ENCODE measurements at places on chromosomes 7 and 10.
A peak's percentile ranks its signal among the peaks of the same experiment; 100 is the strongest.

DNA sequence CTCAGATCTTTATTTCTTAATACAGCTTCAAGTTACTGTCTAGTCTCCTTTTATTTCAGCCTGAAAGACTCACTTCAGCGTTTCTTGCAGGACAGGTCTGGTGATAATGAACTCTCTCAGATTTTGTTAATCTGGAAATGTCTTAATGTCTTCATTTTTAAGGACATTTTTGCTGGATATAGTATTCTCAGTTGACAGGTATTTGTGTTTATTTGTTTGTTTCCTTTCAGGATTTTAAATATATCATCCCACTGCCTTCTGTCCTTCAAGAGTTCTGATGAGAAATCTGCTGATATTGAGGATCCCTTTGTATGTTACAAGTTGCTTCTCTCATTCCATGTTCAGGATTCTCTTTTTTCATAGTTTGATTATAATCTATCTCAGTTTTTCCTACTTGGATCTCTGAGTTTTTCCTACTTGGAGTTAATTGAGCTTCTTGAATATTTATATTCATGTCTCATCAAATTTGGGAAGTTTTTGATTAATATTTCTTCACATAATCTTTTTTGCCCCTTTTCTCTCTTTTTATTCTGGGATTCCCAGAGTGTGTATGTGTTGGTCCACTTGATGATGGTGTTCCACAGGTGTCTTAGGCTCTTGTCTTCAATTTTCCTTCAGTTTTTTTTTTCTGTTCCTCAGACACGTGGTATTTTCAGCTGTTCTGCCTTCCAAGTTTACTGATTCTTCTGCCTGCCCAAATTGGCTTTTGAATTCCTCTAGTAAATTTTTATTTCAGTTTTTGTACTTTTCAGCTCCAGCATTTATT, 49.9 kb downstream of the PTEN start:
- DNase-seq: no peak

GRCh38 chr10:47021850-47022249, 110.6 kb downstream of the PTPN20 start:
- DNase-seq: no peak

DNA sequence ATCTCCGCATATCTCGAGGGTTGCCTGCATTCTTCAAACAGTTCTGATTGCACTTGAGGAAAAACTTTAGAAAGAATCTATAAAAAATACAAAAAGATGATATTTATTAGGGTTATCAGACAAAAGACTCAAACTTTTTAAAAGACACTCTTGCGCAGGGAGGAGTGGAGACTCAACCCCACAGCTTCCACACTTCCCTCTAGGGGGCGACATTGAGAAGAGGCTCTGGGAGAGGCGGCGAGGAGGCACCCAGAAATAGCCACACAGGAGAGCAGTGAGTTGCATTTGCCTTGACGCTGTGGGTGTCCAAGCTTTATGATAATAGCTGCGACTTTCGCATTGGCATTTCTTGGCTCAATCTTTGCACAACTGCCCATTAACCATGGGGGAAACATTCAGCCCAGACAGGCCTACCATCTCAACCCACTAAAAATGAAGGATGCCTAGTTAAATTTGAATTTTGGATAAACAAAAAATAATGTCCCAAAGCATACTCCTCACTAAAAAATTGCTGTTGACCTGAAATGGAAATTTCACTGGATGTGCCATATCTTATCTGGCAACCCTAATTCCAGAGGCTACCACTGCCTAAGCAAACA, 86.2 kb downstream of the EBF3 start:
- peak; percentile 78 for DNase-seq

DNA sequence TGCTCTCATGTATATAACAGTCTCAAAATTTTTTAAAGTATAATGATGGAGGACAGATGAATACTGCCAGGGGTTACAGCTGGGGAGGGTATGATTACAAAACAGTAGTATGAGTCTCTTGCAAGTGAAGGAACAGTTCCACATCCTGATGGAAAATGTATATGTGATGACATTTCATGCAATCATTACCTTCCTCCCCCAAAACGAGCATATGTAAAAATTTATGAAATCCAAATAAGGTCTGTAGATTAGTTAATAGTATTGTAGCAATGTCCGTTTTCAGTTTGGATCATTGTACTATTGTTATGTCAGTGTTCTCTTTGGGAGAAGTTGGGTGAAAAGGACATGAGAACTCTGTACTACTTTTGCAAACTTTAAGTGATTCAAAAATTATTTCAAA, 38.0 kb downstream of the DRGX start:
- DNase-seq: no peak

GRCh38 chr10:132914732-132915131, 27.6 kb downstream of the CFAP46 start:
- DNase-seq: no peak

GRCh38 chr7:93578762-93579161, 4.2 kb upstream of the CALCR start:
- DNase-seq: no peak

DNA sequence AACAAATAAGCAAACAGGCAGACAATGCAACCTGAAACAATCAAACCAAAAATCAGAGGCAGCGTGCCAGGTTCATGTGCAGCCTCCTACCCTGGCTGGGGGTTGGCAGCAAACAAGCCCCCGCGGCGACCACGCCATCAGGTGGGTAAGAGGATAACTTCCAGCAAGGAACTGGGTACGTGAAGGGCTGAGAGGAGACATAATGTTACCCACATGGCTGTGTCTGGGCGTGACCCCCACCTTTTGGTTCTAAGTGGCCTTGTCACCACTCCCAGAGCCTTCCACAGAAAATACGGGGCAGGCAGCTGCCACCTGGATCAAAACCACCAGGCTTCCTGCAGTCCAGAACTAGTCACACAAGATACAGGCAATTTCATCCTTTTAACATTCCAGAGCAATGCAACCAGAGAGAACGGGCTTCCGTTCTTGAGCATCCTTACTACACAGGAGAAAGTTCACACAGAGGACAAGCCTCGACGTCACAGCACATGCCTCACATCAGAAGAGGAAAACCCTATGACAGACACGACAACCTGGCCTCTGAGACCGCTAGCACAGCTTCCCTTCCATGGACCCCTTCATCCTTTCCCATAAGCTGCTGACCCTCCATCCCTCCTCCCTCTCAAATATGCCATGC, 171.0 kb downstream of the GRID1 start:
- DNase-seq: no peak

- no peak for DNase-seq
Measured at GRCh38 chr7:139603282-139603681, 79.8 kb downstream of the CLEC2L start.

GRCh38 chr10:86782701-86783418, 26.4 kb downstream of the BMPR1A start:
- no peak for DNase-seq

GRCh38 chr7:102189756-102190155, 96.9 kb upstream of the SH2B2 start:
- DNase-seq: no peak

- DNase-seq: peak; percentile 100
Measured at GRCh38 chr10:122953902-122954730, at the start of gene C10orf88. Gene C10orf88 (minus strand): TSS chr10:122954227. CDS start chr10:122954178, 49 bp downstream.

DNA sequence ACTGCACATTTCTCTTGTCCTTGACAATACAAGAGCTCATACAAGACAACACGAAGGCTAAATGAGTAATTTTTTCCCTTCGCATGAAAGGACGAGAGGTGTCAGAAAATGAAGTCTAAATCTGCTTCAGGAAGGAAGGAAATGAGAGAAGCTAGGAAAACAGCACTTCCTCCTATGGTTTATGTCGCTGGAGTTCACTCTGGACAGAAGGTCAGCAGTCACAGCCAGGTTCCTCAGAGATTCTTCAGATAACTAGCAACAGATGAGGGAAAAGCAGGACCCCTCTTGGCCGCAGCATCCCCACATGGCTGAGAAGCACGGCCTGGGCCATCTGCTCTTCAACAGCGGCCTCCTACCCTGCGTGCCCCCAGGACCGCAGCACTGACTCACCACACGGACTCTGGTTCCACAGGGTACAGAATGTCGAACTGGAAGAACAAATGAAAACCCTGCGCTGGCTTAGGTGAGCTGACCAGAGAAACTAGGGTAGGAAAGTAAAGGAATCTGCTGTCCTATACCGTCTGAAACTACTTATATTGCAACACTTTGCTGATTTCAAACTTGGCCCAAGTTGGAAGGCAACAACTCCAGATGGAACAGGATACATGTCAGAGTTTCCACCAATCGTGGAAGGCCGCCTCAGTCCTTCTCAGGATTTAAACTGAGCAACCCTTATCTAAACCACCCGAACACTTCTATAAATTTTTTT, 26.3 kb downstream of the DNMBP start:
- no peak for DNase-seq

DNA sequence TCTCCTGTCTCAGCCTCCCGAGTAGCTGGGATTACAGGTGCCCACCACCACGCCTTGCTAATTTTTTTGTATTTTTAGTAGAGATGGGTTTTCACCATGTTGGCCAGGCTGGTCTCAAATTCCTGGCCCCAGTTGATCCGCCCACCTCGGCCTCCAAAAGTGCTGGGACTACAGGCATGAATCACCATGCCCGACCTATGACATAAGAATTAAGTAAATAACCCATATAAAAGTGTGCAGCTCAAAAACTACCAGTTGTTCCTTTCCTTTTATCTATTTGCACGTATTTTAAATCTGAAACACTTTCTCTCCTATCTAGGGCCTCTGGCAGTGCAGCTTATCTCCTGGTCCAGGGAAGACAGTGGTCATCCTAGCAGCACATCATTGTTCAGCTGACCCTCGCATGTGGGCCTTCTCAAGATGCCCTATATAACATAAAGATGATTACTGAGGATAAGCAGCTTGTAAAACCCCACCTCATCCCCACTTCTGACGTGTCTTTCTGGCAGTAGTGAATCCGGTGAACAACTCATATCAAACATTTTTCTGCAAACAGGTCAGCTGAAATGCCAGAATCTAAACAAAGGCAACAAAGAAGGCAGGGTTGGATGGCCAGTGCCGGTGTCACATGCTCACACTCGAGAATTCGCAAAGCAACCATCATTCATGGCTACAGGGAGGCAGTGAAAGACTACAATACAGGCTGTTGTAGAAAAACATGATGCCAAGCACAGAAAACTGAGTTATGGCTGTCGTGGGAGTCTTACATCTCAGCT, 36.0 kb upstream of the KCNIP2 start:
- DNase-seq: no peak

DNA sequence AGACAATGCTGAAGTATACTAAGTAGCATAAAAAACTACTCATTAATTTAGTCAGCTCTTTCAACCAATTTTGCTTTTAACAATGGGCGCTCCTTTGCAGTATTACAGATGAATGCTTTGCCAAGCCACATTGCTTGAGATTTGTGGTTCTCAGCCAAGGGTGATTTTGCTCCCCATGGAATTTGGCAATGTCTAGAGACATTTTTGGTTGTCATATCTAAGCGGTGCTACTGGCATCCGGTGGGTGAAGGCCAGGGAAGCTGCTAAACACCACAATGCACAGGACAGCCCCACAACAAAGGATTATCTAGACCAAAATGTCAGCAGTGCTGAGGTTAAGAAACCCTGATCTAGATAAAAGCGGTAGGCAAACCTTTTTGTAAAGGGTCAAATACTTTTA, 112.0 kb downstream of the UBE2H start:
- no peak for DNase-seq

DNA sequence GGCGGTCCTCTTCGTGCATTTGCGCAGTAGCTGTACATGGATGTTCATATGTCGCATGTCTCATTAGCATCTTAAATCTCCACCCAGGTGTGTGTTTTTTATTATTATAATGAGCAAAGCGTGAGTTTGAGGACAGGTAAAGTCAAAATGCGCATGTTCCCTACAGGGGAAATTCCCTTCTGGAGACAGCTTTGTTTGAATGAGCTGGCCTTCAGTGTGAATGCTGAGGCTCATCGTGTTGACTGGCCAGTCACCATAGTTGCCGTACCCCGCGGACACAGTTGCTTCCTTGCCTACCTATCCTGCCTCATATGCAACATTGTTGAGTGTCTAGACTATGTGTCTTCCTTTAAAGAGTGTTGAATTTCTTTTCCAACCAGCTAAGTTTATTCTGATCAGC, 13.6 kb downstream of the LYZL1 start:
- DNase-seq: no peak

- peak; percentile 49 for DNase-seq
Measured at GRCh38 chr10:114714281-114714741, 56.2 kb upstream of the ABLIM1 start.

- DNase-seq: no peak
Measured at GRCh38 chr10:89567576-89568245, 32.3 kb upstream of the SLC16A12 start.

DNA sequence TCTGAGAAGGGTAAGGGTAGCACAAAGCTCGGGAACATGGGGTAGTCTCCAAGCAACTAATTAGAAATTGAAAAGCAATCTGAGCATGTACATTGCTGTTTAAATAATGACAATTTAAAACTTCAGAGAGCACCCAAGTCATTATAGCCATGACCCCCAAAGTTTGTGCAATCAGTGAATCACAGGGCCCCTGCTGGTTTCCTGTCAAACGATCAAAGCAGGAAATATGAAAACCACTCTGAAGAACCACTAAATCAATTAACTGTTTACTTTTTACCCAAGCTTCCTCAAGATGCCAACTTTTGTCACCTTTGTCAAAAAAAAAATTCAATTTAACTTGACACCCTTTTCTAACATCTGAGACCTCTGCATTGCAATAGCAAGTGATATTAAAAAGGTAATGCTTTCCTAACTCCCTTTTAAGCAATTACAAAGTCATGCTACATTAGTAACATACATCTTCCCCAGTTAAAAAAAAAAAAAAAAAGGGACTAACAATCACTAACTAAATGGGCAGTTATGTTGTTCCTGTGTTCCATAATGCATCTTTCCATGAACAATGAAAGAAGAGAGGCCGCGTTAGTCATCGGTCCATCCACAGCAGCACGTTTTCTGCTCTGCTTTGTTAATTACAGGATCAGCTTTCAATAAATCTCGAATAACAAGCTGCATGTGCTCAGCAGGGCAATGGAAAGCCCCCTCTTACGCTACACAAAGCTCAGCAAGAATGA, 80.6 kb downstream of the ETV1 start:
- DNase-seq: no peak

All from HEK293T (cell line).